ENCODE measurements at places on chromosomes 7 and 10.

- no peak for DNase-seq
Measured at GRCh38 chr7:78218051-78218450, 419.5 kb downstream of the PHTF2 start.

- DNase-seq = no peak
Measured at GRCh38 chr7:45295222-45295621, 137.6 kb downstream of the RAMP3 start.

GRCh38 chr10:101258179-101258885 lies 29.1 kb upstream of the LBX1 start:
- DNase-seq = no peak

DNA sequence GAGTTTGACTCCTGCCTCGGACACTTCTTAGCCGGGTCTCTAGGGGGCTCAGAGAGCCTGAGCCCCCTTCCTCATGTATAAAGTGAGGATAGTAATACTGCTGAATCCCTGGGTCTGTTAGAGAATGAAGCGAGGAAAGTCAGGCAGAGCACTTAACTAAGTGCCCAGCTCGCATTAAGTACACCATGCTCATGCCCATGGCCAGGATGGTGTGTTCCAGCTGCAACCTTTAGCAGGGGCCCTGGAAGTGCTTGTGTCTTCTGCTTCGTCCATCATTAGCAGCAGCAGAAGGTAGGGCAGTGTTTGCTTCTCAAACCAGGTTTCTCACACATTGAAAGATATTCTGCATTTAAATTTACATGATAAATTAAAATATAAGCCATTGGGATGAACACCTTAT lies 27.3 kb upstream of the WDFY4 start:
- no peak for DNase-seq

GRCh38 chr7:158239290-158239981 lies 348.2 kb downstream of the PTPRN2 start:
- DNase-seq = no peak

DNA sequence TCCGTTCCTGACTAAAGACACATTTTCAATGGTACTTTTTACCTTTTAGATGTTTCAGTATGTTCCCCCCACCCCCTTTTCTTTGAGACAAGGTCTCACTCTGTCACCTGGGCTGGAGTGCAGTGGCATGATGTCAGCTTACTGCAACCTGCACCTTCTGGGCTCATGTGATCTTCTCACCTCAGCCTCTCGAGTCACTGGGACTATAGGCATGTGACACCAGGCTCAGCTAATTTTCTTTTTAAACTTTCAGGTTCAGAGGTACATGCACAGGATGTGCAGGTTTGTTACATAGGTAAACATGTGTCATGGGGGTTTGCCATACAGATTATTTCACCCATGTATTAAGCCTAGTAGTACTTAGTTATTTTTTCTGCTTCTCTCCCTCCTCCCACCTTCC lies 99.3 kb upstream of the RPA3 start:
- DNase-seq = no peak

GRCh38 chr10:77564731-77565589 lies 72.6 kb downstream of the KCNMA1 start:
- DNase-seq = no peak

DNA sequence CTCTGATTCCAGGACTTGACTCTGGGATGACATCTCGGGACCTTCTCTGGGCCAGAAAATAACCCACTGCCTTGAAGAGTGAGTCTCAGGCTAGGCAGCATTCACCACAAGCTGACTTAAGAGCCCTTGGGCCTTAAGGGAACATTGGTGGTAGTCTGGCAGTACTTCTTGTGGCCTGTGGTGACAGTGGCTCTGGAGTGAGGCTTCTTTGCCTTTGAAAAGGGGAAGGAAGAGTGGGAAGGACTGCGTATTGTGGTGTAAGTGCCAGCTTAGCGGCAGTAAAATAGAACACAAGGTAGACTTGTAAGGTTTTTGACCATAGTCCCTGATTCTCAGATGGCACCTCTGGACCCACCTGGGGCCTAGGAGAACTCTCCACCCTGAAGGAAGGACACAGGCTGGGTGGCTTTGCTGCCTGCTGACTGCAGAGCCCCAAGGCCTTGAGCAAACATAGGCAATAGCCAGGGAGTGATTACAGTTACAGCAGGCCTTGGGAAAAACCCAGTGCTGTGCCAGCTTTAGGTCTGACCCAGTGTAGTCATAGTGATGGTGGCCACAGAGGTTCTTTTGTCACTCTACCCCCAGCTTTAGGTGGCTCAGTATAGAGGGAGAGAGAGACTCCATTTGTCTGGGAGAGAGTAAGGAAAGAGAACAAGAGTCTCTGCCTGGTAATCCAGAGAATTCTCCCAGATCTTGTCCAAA lies 483.9 kb downstream of the SH2D4B start:
- DNase-seq = no peak

DNA sequence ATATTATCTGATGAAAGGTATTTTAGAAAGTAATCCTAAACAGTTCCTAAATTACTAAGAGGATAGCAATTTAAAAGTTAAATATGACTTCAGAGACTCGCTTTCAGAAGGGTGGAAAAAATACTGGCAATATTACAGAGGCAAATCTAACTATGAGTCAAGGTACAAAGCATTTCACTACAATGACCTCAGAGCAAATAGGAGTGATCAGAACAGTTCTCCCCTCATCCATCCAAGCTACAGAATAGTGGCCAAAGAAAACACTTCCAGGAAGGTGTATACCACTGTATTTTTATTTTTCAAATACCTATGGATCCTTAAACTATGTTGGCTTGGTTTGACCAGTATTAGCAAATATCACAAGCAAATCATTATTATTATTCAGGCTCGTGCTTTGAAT lies 112.8 kb upstream of the ODAD2 start:
- no peak for DNase-seq

GRCh38 chr10:109993551-109994330 lies 14.0 kb upstream of the ADD3 start:
- DNase-seq = no peak

- DNase-seq = no peak
Measured at GRCh38 chr10:126420567-126421300, 32.5 kb upstream of the ADAM12 start.

GRCh38 chr7:57772126-57772924 lies 322.3 kb downstream of the ZNF716 start:
- no peak for DNase-seq

DNA sequence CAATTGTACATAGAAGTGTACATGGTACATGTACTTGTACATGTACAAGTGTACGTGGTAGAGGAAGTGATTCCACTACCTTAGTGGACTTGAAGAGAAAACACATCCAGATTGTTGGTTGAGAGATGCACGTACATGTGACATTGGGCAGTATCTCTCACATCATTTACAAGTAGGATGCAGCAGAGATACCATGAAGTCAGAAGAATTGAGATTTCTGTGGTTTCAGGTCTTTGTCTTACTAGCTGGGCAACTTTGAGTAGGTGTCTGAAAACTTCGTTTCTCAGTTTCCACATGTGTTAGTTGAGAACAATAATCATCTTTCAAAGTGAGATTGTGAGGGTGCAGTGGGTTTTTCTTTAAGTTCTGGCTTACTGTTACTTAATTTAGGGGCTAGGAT lies 21.5 kb downstream of the CLDN12 start:
- no peak for DNase-seq

DNA sequence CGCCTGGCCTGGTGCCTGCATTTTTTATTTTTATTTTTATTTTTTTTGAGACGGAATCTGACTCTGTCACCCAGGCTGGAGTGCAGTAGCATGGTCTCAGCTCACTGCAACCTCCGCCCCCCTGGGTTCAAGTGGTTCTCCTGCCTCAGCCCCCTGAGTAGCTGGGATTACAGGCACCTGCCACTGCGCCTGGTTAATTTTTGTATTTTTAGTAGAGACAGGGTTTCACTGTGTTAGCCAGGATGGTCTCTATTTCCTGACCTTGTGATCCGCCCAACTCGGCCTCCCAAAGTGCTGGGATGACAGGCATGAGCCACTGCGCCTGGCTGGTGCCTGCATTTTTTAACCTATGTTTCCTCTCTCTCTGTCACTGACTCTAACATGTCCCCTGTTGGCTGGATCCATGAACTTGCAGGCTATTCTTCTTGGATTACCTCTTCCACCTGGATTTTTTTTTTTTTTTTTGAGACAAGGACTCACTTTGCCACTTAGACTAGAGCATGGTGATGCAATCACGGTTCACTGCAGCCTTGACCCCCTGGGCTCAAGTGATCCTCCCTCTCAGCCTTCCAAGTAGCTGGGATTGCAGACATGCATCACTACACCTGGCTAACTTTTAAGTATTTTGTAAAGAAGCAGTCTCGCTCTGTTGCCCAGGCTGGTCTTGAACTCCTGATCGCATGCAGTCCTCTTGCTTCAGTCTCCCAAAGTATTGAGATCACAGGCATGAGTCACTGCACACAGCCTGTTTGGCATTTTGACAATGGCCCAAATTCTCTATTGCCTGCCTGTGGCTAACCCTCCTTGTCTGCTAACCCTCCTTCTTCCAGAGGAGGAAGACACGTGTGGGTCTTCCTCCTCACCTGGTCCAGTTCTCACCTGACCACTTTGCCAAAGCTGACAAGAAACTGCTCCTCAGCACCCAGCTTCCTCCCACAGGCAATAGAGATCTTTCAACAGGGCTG lies 23.0 kb upstream of the PRPF18 start:
- no peak for DNase-seq
